Activated CD8-positive, alpha-beta memory T cell treated with anti-CD3 and anti-CD28 coated beads for 4 hours (primary cell): ENCODE measurements at places on chromosomes 3 and 15.

DNA sequence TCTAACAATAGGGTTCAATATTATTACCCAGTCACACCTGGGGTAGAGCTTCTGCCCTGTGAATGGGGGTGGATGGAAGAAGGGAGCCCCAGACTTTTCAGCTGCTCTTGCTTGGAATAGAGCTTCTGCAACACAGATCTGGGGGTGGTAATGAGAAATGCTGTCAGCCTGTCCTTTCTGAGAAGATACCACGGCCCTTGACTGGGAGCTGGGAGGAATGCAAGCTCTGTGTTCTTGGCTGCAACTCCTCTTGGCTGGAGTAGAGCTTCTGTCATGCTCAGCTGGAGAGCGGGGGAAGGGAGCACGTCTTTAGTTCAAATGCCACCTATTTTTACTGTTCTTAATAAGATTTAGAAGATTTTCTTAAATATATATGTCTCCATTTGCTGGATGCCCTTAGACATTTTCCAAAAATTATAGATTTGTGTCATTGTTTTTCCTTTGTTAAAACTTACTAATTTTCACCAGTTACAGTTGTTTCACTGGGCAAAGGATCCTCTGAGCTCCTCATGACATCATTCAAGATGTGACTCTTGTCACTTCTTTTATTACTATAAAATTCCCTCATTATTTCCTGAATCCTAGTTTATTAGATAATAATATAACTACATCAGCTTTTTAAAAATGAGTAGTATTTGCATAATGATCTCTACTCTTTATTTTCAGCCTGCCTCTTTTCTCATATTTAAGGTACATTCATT lies 180.0 kb upstream of the TGFBR2 start:
- DNase-seq, result no peak

GRCh38 chr15:60889006-60889405 lies 340.1 kb downstream of the RORA start:
- no peak for DNase-seq

GRCh38 chr15:31268108-31268501 lies 58.5 kb upstream of the KLF13 start:
- DNase-seq, result no peak

GRCh38 chr3:4587061-4587837 lies 94.1 kb downstream of the ITPR1 start:
- no peak for DNase-seq

DNA sequence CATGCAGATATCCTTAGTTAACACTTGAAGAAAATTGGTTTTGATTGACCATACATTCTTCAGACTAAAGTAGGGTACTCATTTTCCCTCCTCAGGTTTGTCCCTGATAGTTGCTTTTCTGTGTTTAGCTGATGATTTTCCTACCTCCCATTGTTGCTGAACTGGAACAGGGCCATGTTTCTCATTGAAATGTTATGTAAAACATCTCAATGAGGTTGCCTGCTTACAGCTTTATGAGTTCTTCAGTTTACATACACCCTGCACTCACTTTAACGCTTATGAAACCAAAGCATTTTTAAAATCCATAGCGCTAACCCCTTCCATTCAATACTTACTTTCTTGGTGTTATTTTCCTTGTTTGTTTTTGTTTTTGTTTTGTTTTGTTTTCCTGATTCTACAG lies 61.9 kb downstream of the HMG20A start:
- no peak for DNase-seq

DNA sequence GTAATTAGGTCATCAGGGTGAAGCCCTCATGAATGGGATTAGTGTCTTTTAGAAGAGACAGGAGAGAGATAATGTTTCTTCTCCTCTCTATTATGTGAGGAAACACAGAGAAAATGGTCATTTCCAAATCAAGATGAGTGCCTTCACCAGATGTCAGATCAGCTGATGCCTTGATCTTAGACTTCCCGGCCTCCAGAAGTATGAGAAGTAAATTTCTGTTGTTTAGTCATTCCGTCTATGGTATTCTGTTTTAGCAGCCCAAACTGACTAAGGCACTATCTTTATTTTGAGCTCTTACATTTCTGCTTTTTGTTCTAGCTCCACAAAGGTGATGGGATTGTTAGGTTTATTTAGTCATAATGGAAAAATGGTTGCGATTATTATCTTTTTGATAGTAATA lies 273.2 kb upstream of the GADL1 start:
- no peak for DNase-seq
